Fibroblast of lung (primary cell): ENCODE measurements at places on chromosomes 3 and 15. TPM values are rescaled to one million over a fixed set of nuclear protein-coding genes. Genes with fewer than 3 reads are reported as not detected.
A peak's percentile ranks its signal among the peaks of the same experiment; 100 is the strongest.

GRCh38 chr15:26910715-26911114 lies 43.9 kb downstream of the GABRA5 start:
- no peaks in the 10 kb centered on the region for H3K27me3 ChIP-seq
- H3K27ac ChIP-seq, result no peak overlapping the region
- no peak overlapping the region for H3K4me3 ChIP-seq
- H3K4me1 ChIP-seq, result no peaks in the 10 kb centered on the region
- no peak for DNase-seq

- H3K27ac ChIP-seq, result no peak overlapping the region
- no peaks in the 10 kb centered on the region for H3K4me1 ChIP-seq
- no peaks in the 10 kb centered on the region for H3K36me3 ChIP-seq
- peak; percentile 5 for DNase-seq
- no peak overlapping the region for H3K4me3 ChIP-seq
Observed at GRCh38 chr3:167694121-167694520, 40.4 kb upstream of the WDR49 start.

The CP gene
- under 0.01 TPM in 1 of 2 replicates, not detected in the other for total RNA-seq

The LTK gene
- total RNA-seq, result under 0.01 and 0.99 TPM in 2 replicates

DNA sequence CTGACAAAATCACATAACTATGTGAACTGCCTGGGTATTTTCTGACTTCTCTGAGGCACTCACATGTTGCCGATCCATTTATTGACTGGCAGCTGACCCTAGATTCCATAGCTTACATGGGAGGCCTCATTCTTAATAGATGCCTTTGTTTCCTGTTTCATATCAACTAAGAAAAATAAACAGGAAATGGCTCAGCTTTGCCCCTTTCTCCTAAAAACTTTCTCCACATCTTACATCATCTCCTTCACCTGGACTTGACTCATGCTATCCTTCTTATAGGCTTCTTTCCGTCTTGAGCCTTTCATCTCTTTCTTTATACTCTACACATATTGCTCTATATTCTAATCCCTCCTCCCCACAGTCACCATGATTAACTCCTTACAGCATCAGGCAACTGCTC lies 38.0 kb downstream of the TXNRD3 start:
- peak; percentile 12 for DNase-seq
- no peak overlapping the region for H3K4me3 ChIP-seq
- no peaks in the 10 kb centered on the region for H3K4me1 ChIP-seq

DNA sequence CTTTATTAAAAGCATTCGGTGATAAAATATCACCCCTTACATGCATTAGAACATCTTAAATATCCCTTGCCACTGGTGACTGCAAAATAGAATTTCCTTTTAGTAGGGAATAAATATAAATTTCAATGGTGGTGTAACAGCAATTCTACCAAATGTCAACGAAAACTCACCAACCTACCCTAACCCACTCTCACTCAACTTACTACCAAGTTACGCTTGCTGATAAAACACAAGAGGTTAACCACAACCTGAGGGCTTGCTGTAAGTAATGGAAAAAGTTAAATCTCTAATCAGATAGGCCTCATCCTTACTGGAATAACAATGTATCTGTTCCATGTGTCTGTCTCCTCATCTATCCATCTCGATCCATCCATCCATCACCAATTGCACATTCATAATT lies 274.7 kb downstream of the FOXP1 start:
- no peak for DNase-seq
- no peaks in the 10 kb centered on the region for H3K4me1 ChIP-seq
- no peaks in the 10 kb centered on the region for H3K36me3 ChIP-seq
- H3K27me3 ChIP-seq, result no peaks in the 10 kb centered on the region
- H3K27ac ChIP-seq, result no peak overlapping the region
- no peak overlapping the region for H3K4me3 ChIP-seq

DNA sequence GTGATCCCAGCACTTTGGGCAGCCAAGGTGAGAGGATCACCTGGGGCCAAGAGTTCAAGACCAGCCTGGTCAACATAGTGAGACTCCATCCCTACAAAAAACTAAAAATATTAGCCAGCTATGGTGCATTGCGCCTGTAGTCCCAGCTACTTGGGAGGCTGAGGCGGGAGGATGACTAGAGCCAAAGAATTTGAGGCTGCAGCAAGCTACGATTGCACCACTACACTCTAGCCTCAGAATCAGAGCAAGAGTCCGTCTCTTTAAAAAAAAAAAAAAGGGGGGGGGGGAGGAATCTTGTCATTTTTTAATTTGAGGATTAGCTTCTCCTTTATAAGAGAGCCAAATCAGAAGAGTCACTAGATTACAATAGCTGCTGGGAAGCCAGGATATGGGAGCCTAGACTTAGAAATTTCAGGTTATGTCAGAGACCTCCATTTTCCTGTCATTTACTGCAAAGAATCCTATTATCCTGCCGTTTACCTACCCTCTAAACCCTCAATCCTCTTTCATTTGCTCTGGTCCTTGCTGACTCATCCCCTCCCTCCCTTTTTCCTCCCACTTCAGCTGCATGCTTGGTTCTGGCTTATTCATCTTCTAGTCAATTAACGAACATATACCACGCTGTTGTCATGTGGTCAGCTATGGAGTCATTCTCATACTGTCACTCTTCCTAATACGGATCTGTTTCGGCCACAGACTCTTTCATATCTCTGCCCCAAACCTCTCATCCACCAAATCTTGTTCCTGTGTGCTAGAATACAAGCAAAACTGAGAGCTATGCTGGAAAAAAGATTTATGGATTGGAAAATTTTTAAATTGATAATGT lies 83.8 kb upstream of the PPIB start:
- H3K27ac ChIP-seq, result peak overlapping the region; percentile 62
- peaks cover 14% of the 10 kb centered on the region for H3K4me1 ChIP-seq
- H3K27me3 ChIP-seq, result no peaks in the 10 kb centered on the region
- no peaks in the 10 kb centered on the region for H3K36me3 ChIP-seq
- peak; percentile 95 for DNase-seq
- H3K4me3 ChIP-seq, result no peak overlapping the region

The RHOV gene
- under 0.01 TPM in 1 of 2 replicates, not detected in the other for total RNA-seq

DNA sequence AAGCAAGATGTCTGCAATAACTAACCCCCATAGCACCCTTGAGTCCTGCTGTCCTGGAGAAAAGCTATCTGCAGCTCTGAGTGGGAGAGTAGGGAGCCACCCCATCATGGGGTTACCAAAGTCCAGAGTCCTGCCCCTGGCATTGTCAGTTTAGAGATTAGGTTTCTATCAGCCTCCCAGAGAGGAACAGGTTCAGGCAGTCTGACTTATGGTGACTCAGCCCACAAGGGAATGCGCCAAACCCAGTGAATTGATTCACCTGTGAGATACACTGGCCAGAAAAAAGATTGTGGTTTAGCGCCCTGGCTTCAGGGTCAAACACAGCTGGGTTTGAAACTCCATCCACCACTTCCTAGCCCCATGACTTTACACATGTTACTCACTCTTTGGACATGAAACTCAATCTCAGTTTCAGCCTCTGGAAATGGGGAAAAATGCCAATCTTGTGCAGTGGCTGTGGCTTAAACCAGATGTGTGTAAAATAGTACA lies 263.6 kb upstream of the HES1 start:
- no peak overlapping the region for H3K27ac ChIP-seq
- peaks cover 17% of the 10 kb centered on the region for H3K4me1 ChIP-seq
- peak; percentile 99 for DNase-seq
- peaks cover 4% of the 10 kb centered on the region for H3K27me3 ChIP-seq
- H3K36me3 ChIP-seq, result no peaks in the 10 kb centered on the region
- H3K4me3 ChIP-seq, result no peak overlapping the region

The MOBP gene
- total RNA-seq, result not detected in 2 replicates

The FBXW12 gene
- not detected in 2 replicates for total RNA-seq

- no peak overlapping the region for H3K27ac ChIP-seq
- no peaks in the 10 kb centered on the region for H3K36me3 ChIP-seq
- H3K4me1 ChIP-seq, result no peaks in the 10 kb centered on the region
- DNase-seq, result peak; percentile 45
- H3K4me3 ChIP-seq, result no peak overlapping the region
- H3K27me3 ChIP-seq, result no peaks in the 10 kb centered on the region
Observed at GRCh38 chr3:5056111-5056391, 66.0 kb upstream of the ARL8B start.

- H3K27me3 ChIP-seq, result no peaks in the 10 kb centered on the region
- no peaks in the 10 kb centered on the region for H3K36me3 ChIP-seq
- no peak overlapping the region for H3K4me3 ChIP-seq
Observed at GRCh38 chr3:197258168-197258755, 40.1 kb downstream of the DLG1 start.

- H3K4me1 ChIP-seq, result peaks cover 19% of the 10 kb centered on the region
- H3K4me3 ChIP-seq, result no peak overlapping the region
- no peaks in the 10 kb centered on the region for H3K27me3 ChIP-seq
- H3K36me3 ChIP-seq, result no peaks in the 10 kb centered on the region
- peak; percentile 96 for DNase-seq
- H3K27ac ChIP-seq, result peak overlapping the region; percentile 57
Observed at GRCh38 chr3:124878561-124879336, 8.4 kb downstream of the ITGB5 start.

The PIF1 gene
- 3.1 and 9.4 TPM in 2 replicates for total RNA-seq

GRCh38 chr3:110494093-110494490 lies 577.5 kb upstream of the NECTIN3 start:
- no peak for DNase-seq
- H3K27me3 ChIP-seq, result no peaks in the 10 kb centered on the region
- no peaks in the 10 kb centered on the region for H3K36me3 ChIP-seq
- H3K27ac ChIP-seq, result no peak overlapping the region

The SAMMSON gene
- total RNA-seq, result under 0.01 TPM in 2 replicates

DNA sequence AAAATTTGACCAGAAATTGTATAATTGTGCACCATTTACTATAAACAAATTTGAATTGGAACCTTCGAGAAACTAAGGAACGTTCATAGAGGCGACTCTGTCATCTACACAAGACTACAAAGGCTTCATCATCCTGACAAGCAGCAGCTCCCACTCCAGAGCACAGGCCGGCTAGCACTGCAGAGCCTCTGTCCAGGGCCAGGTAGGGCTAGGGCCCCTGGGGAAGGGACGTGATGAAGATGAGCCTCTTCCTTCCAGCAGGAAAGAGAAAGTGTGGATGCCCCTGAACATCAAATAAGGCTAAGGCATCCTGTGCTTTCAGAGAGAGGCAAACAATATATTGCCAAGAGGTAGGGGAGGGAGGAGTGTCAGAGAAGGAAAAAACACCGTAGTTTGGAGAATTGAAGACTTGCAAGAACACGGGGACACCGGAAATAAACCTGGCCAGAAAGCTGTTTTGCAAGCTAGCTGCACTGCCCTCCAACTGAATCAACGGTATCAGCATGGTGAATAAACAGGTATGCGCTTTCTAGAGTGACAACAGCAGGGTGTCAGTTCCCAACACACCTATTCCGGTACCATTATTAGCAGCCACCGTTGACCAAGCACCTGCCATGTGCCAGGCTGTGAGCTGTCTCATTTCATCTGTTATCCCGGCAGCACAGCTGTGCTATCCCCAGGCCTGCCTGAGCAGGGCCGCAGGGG lies 12.4 kb downstream of the XXYLT1 start:
- no peaks in the 10 kb centered on the region for H3K36me3 ChIP-seq
- no peak for DNase-seq
- no peaks in the 10 kb centered on the region for H3K27me3 ChIP-seq
- peak overlapping the region; percentile 77 for H3K4me3 ChIP-seq

DNA sequence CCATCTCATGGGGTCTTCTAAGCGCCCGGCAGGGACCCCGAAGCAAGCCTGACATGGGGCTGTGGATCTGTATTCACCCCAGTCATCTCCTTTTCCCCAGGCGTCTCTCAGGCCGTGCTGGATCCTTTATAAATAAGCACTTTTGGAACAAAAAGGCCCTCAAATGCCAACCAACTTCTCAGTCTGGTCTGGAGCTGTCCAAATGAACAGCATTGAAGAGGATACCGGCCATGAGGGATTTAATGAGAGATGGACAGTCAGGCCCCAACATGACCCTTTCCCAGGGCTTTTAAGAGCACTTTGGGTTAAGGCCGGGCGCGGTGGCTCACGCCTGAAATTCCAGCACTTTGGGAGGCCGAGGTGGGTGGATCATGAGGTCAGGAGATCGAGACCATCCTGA lies 89.2 kb upstream of the SPATA12 start:
- no peaks in the 10 kb centered on the region for H3K36me3 ChIP-seq
- no peaks in the 10 kb centered on the region for H3K27me3 ChIP-seq
- no peak overlapping the region for H3K27ac ChIP-seq
- no peak for DNase-seq

The MYRIP gene
- total RNA-seq, result under 0.01 TPM in 1 of 2 replicates, not detected in the other

- no peak for DNase-seq
- H3K4me3 ChIP-seq, result no peak overlapping the region
- H3K27ac ChIP-seq, result no peak overlapping the region
- H3K4me1 ChIP-seq, result no peaks in the 10 kb centered on the region
- H3K36me3 ChIP-seq, result no peaks in the 10 kb centered on the region
- no peaks in the 10 kb centered on the region for H3K27me3 ChIP-seq
Observed at GRCh38 chr3:175620532-175620931, 761.4 kb downstream of the NAALADL2 start.

DNA sequence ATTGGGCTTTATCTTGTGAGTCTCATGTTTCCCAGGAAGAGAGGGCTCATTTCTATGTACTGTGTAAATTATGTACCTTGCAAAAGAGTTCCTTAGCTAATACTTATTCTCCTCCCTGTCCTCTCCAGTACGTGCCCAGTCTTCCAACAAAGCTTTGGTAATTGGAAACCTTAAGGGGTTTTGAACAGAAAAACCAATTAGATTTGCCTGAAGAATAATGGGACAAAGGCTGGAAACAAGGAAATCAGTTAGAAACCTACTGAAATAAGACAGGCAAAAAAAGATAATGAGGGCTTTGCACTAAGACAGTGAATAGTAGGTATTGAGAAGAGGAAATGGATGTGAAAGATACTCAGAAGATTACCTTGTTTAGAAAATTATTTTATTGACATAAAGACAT lies 82.5 kb downstream of the SPRED1 start:
- H3K36me3 ChIP-seq, result no peaks in the 10 kb centered on the region
- DNase-seq, result no peak
- no peaks in the 10 kb centered on the region for H3K27me3 ChIP-seq

DNA sequence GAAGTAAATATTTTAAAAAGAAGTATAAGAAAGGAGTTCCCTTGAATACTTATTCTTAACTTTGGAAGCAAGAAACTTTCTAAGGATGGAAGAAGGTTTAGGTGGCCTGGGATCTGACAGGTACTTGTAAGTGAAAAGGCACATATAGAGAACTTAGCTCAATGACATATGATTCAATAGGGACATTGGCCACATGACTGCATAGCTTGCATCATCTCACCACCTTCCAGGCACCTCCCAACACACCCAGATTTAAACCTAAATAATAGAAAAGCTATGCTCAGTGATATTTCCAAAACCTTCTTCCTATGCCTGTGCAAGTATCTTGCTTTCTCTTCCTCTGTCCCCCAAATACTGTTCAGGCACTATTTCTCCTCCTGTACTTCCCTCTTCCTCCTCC lies 4.7 kb upstream of the P2RY1 start:
- no peaks in the 10 kb centered on the region for H3K4me1 ChIP-seq
- no peaks in the 10 kb centered on the region for H3K36me3 ChIP-seq
- no peak overlapping the region for H3K4me3 ChIP-seq
- DNase-seq, result no peak
- H3K27ac ChIP-seq, result no peak overlapping the region

The VGLL3 gene
- total RNA-seq, result 41.1 and 53.7 TPM in 2 replicates

DNA sequence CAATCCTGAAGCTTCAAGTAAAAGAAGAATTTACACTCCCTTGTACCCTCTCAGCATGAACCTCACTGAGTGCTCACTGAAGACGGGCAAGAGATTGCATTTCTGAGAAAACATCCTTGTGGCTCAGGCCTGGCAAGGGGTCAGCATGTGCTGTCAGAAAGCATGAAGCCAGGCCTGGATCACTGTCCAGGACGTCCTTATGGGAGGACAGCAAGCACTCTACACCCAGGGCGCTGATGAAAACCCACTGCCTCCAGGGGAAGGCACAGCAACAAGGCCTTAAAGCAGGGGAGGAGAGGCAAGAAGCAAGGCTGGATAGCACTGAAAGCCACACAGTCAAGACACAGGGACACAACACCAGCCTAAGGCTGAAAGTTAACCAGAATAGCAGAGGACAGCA lies 315.4 kb downstream of the OCA2 start:
- H3K36me3 ChIP-seq, result no peaks in the 10 kb centered on the region
- H3K4me3 ChIP-seq, result no peak overlapping the region
- no peak for DNase-seq
- H3K27ac ChIP-seq, result no peak overlapping the region

The EOMES gene
- total RNA-seq, result under 0.01 TPM in 1 of 2 replicates, not detected in the other

The CHRNA7 gene
- 0.17 and 0.26 TPM in 2 replicates for total RNA-seq
